ENCODE measurements at places on chromosomes 7 and 10.
A peak's percentile ranks its signal among the peaks of the same experiment; 100 is the strongest.

DNA sequence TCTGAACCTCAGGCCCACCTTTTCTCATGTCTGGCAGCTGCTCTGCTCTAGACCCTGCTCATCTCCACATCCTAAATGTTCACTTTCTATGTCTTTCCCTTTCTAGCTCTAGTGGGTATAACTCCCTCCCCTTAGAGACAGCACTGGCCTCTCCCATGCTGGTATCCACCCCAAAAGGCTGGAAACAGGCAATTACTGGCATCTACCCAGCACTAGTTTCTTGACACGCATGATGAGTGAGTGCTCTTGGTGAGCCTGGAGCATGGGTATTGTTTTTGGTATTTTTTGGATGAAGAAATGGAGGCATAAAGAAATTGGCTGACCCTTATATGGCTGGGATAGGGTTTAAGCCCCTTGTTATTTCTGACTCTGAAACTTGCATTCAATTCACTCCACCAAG, 156.0 kb downstream of the EGFR start:
- DNase-seq = no peak

- DNase-seq = no peak
Measured at GRCh38 chr7:30526163-30526562, 21.5 kb upstream of the GGCT start.

DNA sequence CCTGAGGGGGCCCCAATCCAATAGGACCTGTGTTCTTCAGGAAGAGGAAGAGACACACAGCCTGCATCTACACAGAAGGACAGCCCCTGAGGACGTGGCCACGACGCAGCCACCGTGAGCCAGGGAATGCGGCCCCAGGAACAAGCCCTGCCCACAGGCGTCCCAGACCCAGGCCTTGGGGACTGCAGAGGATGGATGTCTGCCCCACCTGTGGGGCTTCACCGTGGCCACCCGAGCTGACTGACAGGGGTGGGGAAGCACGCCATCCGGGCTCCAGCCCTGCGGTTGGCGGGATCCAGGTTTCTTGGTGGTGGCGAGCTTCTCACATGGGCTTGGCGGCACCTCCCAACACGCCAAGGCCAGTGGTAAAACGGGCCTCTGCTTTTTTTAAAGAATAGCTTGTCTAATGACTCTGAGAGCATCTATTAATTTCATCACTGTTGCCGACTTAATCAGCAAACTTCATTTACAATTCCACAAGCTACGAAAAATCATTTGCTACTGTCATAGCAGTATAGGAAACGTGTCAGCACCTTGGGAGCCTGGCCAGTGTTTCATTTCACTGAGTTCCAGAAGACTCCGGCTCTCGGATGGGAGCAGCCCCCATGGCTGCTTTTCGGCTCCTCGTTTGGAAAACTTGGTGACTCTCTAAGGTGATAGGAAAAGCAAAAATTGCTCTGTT, 584.0 kb downstream of the PTPRN2 start:
- no peak for DNase-seq

DNA sequence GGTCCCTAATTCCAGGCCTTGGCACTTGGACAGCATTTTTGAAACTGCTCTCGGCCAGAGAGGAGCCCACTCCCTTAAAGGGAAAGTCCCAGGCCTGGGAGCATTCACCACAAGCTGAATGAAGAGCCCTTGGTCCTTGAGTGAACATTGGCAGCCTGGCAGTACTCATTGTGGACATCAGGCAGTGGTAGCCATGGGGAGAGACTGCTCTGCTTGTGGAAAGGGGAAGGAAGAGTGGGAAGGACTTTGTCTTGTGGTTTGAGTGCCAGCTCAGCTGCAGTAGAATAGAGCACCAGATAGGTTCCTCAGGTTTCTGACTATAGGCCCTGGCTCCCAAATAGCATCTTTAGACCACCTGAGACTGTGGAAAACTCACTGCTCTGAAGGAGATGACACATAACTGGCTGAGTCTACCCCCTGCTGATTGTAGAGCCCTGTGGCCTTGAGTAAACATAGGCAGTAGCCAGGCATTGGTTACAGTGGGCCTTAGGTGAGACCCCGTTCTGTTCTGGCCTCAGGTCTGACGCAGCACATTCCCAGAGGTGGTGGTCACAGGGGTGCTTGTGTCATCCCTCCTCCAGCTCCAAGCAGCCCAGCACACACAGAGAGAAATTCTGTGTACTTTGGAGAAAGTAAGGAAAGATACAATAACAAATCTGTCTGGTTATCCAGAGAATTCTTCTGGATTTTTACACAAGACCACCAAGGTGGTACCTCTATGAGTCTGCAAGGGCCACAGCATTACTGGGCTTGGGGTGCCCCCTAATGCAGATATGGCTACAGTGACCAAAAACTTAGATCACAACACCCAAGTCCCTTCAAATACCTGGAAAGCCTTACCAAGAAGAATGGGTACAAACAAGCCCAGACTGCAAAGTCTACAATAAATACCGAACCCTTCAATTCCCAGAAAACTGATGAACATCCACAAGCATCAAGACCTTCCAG, 153.8 kb downstream of the GNAI1 start:
- DNase-seq = no peak

DNA sequence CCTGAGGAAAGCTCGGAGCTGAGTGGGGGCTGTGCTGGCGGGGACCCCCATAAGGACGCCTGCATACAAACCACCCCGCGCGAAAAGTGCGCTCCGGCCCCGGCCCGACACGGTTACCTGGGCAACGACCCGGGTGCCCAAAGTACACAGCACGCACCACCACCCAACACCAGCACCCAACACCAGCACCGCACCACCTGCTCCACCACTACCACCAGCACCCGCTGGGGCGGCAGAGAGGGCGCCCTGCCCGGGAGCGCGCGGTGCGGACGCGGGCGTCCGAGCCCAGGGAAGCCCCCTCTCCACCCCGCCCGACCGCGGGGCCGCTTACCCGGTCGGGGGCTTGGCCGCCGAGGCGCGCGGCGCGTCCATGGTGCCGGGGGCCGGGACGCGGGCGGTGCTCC, 345 bp downstream of the COBL start:
- peak; percentile 45 for DNase-seq

- DNase-seq = no peak
Measured at GRCh38 chr10:62512732-62513475, 138.7 kb downstream of the ZNF365 start.

- DNase-seq = no peak
Measured at GRCh38 chr7:87057210-87057609, 2.2 kb downstream of the ELAPOR2 start.

- no peak for DNase-seq
Measured at GRCh38 chr7:28551331-28551730, 139.0 kb downstream of the CREB5 start.

GRCh38 chr10:98414932-98415730, at the start of gene PYROXD2:
TSS of gene PYROXD2 (minus strand) at chr10:98415182. CDS start at chr10:98415135, 47 bp downstream.
- peak; percentile 78 for DNase-seq

- no peak for DNase-seq
Measured at GRCh38 chr7:134907000-134907399, 79.3 kb upstream of the AGBL3 start.

- DNase-seq = no peak
Measured at GRCh38 chr10:50561266-50561665, 62.5 kb downstream of the SGMS1 start.

DNA sequence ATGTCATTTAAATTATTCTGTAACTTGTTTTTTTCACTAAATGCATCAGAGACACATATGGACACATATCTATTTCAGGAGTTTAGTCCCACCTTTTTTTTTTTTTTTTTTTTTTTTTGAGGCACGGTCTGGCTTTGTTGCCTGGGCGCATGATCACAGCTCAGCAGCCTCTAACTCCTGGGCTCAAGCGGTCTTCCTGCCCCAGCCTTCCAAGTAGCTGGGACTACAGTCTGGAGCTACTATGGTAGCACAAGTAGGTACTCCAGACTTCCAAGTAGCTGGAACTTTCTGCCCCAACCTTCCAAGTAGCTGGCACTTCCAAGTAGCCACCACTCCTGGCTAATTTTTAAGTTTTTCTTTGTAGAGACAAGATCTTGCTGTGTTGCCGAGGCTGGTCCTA, 407.7 kb downstream of the GALNT17 start:
- no peak for DNase-seq

DNA sequence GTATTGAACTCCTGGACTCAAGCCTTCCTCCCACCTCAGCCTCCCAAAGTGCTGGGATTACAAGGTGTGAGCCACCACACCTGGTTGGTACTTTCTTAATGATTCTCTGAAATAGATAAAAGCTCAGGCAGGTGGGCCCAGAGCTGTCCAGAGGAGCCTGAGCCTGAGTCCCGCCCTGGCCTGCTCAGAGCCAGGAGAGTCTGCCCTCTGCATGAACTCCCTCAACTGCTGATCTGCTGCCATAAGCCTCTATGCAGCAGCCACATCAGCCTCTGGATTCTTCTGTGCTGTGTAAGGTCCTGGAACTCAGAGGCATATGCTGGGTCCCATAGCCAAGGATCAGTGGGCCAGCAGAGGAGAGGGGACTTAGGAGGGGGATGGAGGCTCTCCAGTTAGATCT, 23.1 kb upstream of the DDIT4 start:
- no peak for DNase-seq

- no peak for DNase-seq
Measured at GRCh38 chr7:15068324-15068723, 165.8 kb upstream of the DGKB start.

- no peak for DNase-seq
Measured at GRCh38 chr7:122887848-122888247, 1.6 kb upstream of the CADPS2 start.

DNA sequence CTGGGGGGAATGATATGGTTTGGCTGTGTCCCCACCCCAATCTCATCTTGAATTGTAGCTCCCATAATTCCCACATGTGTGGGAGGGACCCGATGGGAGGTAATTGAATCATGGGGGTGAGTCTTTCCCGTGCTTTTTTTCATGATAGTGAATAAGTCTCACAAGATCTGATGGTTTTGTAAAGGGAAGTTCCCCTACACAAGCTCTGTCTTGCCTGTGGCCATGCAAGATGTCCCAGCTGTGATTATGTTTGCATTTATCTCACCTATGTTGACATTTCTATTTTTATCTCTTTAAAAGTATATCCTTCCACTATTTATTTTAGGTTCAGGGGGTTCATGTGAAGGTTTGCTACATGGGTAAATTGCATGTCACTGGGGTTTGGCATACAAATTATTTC, 323.9 kb upstream of the GLI3 start:
- DNase-seq = no peak

DNA sequence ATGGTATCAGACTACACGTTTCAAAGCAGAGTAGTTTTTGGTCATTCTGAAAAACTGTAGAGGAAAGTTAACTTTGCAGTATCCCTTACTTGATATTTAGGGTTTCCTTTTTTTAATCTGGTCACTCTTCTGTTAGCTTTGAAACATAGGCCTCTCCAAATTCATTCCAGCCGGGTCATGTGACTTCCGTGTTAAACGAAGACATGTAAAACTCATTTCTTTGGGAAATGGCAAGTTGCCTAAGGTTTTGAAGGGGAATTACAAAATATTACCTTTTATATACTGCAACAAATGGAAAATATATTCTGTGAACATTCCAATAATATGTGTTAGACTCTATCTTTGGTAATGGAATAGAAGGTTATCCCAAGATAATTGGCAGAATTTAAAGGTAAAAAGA, 9.5 kb downstream of the TES start:
- DNase-seq = no peak

GRCh38 chr7:51591223-51591622, 274.6 kb upstream of the COBL start:
- no peak for DNase-seq

- peak; percentile 85 for DNase-seq
Measured at GRCh38 chr10:11611248-11612020, at the start of gene USP6NL. TSS of gene USP6NL (minus strand) at chr10:11611650. CDS start at chr10:11597634, 14,016 bp downstream.

All from glutamatergic neuron (in vitro differentiated cells).